ENCODE measurements at places on chromosomes 1 and 21. TPM values are rescaled to one million over a fixed set of nuclear protein-coding genes. Genes with fewer than 3 reads are reported as not detected.

GRCh38 chr1:24233684-24234600 is 46.9 kb upstream of the IFNLR1 start:
- no peak for DNase-seq

C8A gene
- not detected for polyA plus RNA-seq

DNA sequence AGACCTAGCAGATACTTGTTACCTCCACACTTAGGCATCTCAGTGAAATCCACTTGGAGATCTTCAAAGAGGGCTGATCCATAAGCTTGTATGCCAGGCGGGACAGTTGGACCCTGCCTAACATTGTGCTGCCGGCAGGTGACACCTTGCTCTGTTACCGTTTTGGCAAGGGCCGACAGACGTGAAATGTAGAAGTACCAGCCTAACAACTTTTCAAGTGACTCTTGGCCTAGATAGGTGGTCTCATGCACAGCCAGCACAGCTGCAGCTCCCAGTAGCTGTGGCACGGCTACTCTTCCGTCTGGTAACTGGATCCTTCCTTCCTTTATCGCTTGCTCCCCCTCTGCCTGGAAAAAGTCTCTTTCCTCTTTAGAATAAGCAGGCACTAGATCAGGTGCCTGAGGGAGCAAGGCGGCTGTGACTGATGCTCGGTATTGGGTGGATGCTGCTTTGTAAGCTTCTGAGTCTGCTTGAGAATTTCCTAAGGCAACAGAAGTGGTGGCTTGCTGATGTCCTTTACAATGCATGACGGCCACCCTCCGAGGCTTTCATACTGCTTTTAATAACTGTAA is 713.5 kb downstream of the AMY1C start:
- no peak for DNase-seq

DNA sequence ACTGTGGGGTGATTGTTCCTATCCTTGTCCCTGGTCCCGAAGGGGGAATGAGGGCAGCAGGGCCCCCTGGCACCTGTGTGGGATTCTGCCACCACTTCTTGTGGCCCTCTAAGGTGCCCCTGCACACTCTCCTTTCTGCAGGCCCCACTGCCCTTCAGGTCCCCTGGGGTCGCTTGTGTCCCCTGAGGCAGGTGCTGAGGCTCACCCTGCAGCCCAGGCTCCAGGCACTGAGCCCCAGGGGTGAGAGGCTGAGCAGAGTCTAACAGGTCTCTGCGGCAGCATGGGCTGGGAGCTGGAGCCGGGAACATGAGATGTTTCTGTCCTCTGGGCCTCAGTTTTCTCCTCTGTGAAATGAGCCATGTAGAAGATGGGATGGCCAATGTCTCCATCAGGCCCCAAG is 211.0 kb upstream of the VAMP3 start:
- DNase-seq = no peak

SLC45A1 gene
- 0.78 TPM for polyA plus RNA-seq

GRCh38 chr1:6424619-6425593 is at the start of gene ESPN:
ESPN (plus strand) TSS chr1:6424776; CDS start chr1:6424956, 180 bp downstream.
- no peak for DNase-seq

CHRM3 gene
- polyA plus RNA-seq = 2.2 TPM

DNA sequence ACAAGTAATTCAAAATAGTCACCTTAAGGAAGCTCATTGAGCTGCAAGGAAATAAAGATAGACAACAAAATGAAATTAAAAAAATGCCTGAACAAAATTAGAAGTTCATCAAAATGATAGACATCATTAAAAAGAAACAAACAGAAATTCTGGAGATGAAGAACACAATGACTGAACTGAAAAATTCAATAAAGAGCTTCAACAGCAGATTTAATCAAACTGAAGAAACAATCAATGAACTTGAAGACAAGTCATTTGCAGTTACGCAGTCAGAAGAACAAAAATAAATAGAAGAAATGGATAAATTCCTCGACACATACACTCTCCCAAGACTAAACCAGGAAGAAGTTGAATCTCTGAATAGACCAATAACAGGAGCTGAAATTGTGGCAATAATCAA is 390.0 kb upstream of the SPAG17 start:
- DNase-seq = no peak
